Activated CD8-positive, alpha-beta memory T cell treated with anti-CD3 and anti-CD28 coated beads, Interleukin-2, amount 10 ng/mL, durations not matched to agents 7 days and 5 days (primary cell): ENCODE measurements at places on chromosomes 5 and 9. TPM values are rescaled to one million over a fixed set of nuclear protein-coding genes. Genes with fewer than 3 reads are reported as not detected.

GRCh38 chr9:95433096-95433819 is 83.5 kb downstream of the PTCH1 start:
- DNase-seq: no peak

ZFP37 gene
- 0.77 TPM for total RNA-seq

DNA sequence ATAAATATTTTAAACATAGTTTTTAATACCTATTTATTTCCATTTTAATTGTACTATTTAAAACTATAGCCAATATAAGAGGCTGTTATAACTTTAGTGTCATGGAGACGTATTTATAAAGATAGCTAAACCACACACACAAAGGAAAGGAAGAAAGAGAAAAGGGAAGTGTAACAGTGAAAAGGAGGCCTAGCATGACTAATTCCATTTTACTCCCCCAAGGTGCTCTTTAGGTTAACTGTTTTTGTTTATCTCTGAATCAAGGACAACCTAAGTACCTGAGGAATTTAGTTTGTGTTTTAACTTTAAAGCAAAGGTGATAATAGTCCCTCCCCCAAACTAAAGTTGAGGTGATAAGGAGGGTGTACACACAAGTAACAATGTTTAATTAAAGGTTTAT is 1188.9 kb upstream of the C9orf72 start:
- DNase-seq: no peak

GRCh38 chr5:69484891-69485290 is 7.7 kb upstream of the OCLN start:
- DNase-seq: no peak

DNA sequence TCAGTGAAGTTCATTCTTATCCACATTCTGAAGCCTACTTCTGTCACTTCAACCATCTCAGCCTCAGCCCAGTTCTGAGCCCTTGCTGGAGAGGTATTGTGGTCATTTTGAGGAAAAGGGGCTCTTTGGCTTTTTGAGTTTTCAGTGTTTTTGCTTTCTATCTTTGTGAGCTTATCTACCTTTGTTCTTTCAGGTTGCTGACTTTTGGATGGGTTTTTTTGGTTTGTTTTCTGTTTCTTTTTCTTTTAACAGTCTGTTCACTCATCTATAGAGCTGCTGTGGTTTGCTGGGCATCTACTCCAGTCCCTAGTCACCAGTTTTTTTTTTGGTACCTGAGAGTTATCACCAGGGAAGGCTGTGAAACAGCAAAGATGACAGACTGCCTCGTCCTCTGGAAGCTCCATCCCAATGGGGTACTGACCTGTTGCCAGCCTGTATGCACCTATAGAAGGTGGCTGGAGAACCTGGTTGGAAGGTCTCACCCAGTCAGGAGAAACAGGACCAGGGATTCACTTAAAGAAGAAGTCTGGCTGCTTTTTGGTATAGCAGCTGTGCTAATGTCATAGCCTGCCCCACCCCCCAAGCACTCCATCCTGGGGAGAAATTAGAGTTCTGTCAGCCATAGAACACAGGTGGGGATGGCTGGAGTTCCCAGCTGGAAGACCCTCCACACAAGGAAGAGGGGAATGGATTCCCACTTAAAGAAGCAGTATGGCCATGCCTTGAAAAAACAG is 138.6 kb upstream of the TSLP start:
- DNase-seq: no peak

- no peak for DNase-seq
Observed at GRCh38 chr5:96790961-96791504, 16.7 kb downstream of the ERAP1 start.

DNA sequence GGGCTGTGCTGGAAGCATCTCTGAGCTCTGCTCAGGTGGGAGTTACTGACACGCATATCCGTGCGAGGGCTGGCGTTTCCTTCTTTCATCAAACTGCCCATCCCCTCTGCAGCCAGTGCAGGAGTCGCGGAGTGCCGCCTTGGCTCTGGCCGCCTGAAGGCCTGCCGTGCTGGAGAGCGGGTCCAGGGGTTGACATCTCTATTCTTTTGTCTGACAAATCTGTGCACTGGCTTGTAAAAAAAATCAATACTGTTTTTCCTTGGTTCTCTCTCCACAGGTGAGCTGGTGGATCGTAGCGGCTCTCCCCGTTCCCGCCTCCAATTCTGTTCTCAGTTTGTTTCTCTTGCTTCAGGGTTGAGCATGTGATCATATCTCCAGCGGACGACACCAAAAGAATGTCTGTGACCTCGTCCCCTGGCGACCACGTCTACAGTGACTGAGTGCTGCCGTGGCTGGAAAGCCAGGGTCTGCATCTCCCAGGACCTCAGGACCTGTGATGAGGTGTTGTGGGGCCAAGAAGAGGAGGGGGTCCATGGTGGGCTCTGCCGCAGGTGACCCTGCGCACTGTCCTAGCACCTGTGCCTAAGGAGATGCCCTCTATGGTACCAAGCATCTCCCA is 214.3 kb upstream of the IRX4 start:
- no peak for DNase-seq

GMCL2 gene
- total RNA-seq: not detected

- no peak for DNase-seq
Observed at GRCh38 chr5:150438873-150439546, 10.5 kb downstream of the RPS14 start.

IGFBPL1 gene
- total RNA-seq: not detected

SLCO6A1 gene
- total RNA-seq: not detected

- no peak for DNase-seq
Observed at GRCh38 chr5:131005963-131006684, 158.9 kb downstream of the HINT1 start.

GRCh38 chr9:137028263-137029057 is 423 bp upstream of the ABCA2 start:
- DNase-seq: peak; percentile 80

DNA sequence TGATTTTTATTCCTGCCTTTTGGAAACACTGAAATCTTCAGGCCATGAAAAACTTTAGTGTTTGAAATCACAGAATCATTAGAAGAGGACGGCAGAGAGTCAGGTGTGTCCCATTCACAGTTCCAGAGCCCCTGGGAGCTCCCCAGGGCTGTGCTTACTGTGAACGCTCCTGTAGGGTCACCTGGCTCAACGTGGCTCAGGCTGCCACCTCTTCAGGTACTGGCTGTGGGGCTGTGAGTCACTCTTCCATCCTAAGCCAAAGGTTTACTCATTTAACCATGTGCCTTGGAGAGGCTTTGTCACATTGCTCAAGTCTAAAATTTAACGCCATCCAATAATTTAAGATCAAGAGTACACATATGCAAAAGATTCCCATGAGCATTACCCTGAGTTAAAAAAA is 50.2 kb upstream of the FSTL4 start:
- peak; percentile 22 for DNase-seq

- no peak for DNase-seq
Observed at GRCh38 chr5:169350759-169351240, 49.9 kb upstream of the SLIT3 start.

DMGDH gene
- 0.33 TPM for total RNA-seq

DNA sequence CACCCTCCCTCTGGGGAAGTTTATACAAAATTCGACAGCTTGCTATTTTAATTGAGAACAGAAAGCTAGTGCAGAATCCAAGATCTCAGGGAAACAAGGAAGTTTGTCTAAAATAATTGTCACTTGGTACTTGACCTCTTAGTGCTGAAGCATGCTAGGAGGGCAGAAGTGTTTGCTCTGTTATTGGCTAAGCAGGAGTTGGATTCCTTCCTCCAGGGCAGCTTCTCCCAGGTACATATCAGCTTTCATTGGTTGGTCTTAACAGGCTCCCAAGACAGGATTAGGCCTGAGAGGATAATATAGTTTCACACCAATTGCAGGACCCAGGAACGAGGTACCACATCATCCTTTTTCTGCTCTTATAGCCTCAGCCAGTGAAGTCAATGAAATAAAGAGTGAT is 432.8 kb downstream of the IRX1 start:
- DNase-seq: no peak

DNA sequence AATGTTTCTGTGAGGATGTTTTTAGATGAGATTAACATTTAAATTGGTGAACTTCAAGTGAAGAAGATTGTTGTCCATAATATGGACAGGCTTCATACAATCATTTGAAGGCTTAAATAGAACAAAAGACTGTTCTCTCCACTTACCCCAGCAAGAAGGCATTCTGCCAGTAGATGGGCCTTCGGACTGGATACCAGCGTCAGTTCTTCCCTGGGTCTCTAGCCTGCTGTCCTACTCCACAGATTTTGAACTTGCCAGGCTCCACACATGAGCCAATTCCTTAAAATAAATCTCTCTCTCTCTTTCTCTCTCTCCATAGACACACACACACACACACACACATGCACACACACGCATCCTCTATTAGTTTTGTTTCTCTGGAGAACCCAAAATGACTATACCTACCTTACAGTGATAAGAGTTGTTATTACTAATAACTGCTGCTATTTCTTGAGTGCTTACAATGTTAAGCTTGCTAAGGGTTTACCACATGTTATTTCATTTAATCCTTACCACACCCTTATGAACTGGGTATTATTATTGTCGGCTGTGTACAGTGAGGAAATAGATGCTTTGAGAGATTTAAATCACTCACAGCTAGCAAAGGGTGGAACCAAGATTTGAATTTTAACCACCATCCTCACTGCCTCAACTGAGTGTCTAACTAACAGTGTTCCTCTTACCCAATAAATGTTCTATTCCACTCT is 19.8 kb upstream of the IQGAP2 start:
- DNase-seq: no peak

PCDHB7 gene
- total RNA-seq: not detected

DNA sequence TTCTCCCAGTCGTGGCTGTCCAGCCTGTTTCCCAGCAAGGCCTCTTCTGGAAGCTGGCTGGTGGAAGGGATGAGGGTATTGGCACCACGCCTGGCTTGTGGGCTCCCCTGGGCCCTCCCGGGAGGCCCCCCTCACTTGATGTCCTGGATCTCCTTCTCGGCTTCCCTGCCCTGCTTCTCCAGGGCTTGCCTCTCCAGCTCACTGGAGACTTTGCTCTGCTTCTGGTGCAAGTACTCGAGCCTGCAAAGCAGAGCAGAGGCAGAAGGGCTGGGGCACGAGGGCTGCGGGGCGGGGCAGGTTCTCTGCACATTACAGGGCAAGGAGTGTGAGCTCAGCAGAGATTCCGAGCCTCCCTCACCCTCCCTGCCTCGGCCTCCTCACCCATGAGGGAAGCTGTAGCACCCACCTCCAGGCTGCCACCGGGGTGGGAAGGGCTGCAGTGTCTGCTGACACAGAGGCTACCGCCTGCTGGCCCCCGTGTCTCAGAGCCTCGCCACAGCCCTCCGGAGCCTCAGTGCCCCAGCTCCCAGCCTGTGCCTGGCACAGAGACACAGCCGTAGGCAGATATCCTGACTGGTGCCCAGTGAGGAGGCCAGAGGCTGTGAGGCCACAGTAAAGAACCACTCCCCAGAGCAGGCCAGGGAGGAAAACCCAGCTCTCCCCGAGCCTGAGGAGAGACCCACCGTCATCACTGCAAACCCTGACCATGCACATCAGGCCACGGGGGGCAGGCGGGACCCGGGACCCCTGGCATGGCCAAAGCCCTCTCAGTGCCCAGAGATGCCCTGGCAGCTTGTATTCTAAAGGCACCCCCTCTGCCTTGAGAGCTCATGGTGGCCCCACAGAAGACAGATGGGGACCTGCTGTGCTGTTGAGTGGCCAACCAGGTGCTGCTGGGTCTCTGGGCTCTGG is 7.2 kb downstream of the SNAPC4 start:
- DNase-seq: no peak

PCDHA5 gene
- not detected for total RNA-seq

DNA sequence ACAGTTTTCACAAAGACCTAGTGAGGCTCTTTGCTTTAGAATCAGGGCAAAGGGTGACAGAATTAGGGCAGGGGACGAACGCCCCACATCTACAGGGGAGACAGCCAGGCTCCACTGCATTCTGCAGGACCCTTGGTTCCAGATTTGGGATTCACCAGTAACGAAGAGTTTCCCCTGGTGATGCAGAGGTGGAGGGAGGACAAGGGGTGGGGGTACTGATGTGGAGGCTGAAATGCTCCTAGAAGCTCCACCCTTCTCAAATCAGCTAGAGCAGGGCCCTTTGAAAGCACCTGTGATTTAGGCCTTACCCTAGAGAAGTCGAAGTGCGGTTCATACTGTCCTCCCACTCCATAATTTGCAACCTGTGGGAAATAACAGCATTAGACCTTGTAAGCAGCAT is 29.1 kb downstream of the P4HA2 start:
- DNase-seq: peak; percentile 22

SGCD gene
- not detected for total RNA-seq

- no peak for DNase-seq
Observed at GRCh38 chr5:2569774-2570542, 181.5 kb downstream of the IRX2 start.

RPS14 gene
- total RNA-seq: 1,980 TPM

PCDHGA3 gene
- total RNA-seq: not detected

GRCh38 chr5:139016186-139016585 is 141.1 kb upstream of the LRRTM2 start:
- DNase-seq: no peak

ADAMTSL2 gene
- total RNA-seq: not detected

CYLC2 gene
- total RNA-seq: not detected

ACOT12 gene
- not detected for total RNA-seq

PCDHGA4 gene
- 0.20 TPM for total RNA-seq

CDH18 gene
- not detected for total RNA-seq

KIF4B gene
- total RNA-seq: not detected

DNA sequence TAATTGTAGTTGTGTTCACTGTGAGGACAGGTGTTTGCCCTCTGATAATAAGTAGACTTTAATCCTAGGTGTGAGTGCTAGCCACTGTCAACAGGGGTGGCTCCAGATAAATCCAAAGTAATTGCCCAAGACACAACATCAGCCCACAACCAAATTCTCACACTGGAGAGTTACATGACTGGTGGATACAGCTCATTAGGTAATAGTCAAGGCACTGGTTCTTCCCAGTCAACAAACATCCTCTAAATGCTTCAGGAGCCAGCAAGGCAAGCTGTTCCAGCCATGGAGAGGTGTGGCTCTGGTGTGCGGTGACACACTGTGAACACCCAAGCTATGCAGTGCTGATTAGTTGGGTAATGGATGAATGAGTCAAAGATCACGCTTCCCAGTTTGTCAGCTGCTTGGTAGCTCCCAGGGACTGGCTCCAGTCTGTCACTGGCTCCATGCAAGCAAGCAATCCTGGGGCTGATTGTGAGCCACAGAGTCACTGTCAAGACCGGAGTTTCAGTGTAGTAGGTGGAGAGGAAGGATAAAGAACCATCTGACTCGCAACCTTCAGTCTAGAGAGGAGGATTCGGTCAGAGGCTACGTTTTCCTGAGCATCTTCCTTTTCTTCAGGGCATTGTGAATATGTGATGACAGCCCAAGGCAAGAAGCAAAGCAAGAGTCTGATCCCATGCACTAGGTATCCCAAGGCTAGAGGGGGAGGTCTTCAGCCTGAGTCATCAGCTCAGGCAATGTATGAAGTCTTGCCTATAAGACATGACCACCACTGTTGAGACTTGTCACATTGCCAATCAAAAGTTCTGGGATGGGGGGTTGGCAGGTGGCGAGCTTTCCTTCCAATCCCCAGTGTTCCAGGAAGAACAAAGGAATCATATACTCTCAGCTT is 63.1 kb downstream of the UGCG start:
- DNase-seq: no peak
